ENCODE measurements at places on chromosomes 7 and 10. TPM values are rescaled to one million over a fixed set of nuclear protein-coding genes. Genes with fewer than 3 reads are reported as not detected.

DNA sequence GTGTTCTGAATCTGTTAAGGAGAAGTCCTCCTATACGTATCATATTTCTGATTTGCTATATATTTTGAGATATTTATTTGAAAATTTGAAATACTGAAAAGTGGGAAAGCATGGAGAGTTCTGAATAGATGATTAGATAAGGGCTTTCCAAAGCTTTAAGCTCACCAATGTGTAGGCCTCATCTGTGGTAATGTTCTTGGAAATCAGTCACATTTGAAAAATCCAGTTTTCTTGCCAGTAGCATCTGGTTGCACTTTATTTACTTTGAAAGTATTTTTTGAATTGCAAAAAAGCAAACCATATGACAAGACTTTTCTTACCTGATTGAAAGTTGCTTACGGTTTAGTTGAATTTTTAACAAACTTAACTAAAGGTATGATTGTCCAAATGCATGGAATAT, 21.7 kb downstream of the ADD3 start:
- DNase-seq, result no peak
- no peak overlapping the region for H3K4me3 ChIP-seq
- H3K27ac ChIP-seq, result no peak overlapping the region
- H3K4me1 ChIP-seq, result peaks cover 30% of the 10 kb centered on the region

DNA sequence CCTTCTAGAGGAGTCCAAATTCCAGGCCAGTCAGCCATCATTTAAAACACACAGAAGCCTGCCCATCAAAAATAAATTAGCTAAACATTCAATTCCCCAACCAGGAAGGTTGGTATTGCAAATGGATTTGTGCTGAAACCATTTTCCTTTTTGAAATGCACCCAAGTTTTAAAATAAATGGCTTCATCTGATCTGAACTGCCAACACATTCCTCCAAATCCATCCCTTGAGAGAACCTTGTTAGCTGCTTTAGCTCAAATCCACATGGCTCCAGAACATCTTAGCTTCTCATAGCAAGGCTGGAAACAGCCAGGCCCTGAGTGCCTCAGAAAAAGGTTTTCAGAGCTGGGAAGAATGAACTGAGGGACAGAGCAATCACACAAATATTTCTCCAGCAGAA, 306.3 kb downstream of the FZD1 start:
- no peak overlapping the region for H3K4me3 ChIP-seq
- DNase-seq, result no peak
- H3K36me3 ChIP-seq, result no peaks in the 10 kb centered on the region
- H3K4me1 ChIP-seq, result no peaks in the 10 kb centered on the region
- no peak overlapping the region for H3K27ac ChIP-seq

DNA sequence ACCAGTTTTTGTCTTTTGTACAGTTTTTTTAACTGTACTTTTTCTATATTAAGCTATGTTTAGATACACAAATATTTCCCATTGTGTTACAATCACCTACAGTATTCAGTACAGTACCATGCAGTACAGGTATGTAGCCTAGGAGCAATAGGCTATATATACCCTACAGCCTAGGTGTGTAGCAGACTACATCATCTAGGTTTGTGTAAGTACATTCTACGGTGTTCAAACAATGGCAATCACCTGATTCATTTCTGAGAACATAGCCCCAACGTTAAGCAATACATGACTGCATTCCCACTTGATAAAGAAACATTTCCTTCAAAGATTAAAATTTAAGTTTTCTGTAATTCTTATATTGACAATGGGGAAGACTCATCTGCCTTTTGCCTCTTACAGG, 89.4 kb downstream of the TRIL start:
- no peak for DNase-seq
- H3K36me3 ChIP-seq, result no peaks in the 10 kb centered on the region
- H3K4me1 ChIP-seq, result no peaks in the 10 kb centered on the region
- H3K27me3 ChIP-seq, result peaks cover 8% of the 10 kb centered on the region
- H3K27ac ChIP-seq, result no peak overlapping the region
- H3K4me3 ChIP-seq, result no peak overlapping the region

DNA sequence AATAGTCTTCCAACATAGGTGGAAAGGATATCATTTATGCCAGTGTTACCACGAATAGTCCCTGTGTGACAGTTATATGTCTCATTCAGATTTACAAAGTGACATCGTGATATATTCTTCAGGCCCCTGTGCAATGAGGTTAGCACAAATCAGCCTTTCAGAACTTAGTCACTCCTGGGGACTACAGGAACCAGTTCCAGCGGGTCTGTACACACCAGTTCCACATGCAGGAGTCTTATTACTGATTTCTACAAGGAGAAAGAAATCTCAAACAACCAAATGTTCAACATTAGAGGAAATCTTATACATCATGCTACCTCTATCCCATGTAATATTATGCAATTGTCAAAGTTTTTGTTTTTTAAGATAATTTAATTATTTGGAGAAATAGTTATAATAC, 4.4 kb upstream of the WDR91 start:
- H3K36me3 ChIP-seq, result peaks cover 2% of the 10 kb centered on the region
- H3K4me3 ChIP-seq, result no peak overlapping the region
- no peak for DNase-seq
- peaks cover 1% of the 10 kb centered on the region for H3K4me1 ChIP-seq
- no peak overlapping the region for H3K27ac ChIP-seq
- no peaks in the 10 kb centered on the region for H3K27me3 ChIP-seq

GRCh38 chr7:100152404-100152803, 3.7 kb downstream of the LAMTOR4 start:
- peaks cover 71% of the 10 kb centered on the region for H3K4me1 ChIP-seq
- peak overlapping the region; percentile 72 for H3K27ac ChIP-seq
- DNase-seq, result no peak
- no peaks in the 10 kb centered on the region for H3K27me3 ChIP-seq
- H3K4me3 ChIP-seq, result peak overlapping the region; percentile 5
- H3K36me3 ChIP-seq, result peaks cover 59% of the 10 kb centered on the region

GRCh38 chr10:131825960-131826650, 74.7 kb upstream of the PPP2R2D start:
- no peaks in the 10 kb centered on the region for H3K36me3 ChIP-seq
- H3K27ac ChIP-seq, result no peak overlapping the region
- no peak overlapping the region for H3K4me3 ChIP-seq
- no peaks in the 10 kb centered on the region for H3K27me3 ChIP-seq
- H3K4me1 ChIP-seq, result no peaks in the 10 kb centered on the region
- DNase-seq, result no peak

GRCh38 chr7:148581624-148582023, 8.9 kb upstream of the C7orf33 start:
- H3K27ac ChIP-seq, result no peak overlapping the region
- no peak overlapping the region for H3K4me3 ChIP-seq
- H3K27me3 ChIP-seq, result no peaks in the 10 kb centered on the region
- no peaks in the 10 kb centered on the region for H3K36me3 ChIP-seq

- H3K27ac ChIP-seq, result no peak overlapping the region
- no peaks in the 10 kb centered on the region for H3K4me1 ChIP-seq
- H3K27me3 ChIP-seq, result peaks cover 16% of the 10 kb centered on the region
- no peaks in the 10 kb centered on the region for H3K36me3 ChIP-seq
- no peak for DNase-seq
- H3K4me3 ChIP-seq, result no peak overlapping the region
Measured at GRCh38 chr7:112416127-112416526, 34.1 kb upstream of the IFRD1 start.

DNA sequence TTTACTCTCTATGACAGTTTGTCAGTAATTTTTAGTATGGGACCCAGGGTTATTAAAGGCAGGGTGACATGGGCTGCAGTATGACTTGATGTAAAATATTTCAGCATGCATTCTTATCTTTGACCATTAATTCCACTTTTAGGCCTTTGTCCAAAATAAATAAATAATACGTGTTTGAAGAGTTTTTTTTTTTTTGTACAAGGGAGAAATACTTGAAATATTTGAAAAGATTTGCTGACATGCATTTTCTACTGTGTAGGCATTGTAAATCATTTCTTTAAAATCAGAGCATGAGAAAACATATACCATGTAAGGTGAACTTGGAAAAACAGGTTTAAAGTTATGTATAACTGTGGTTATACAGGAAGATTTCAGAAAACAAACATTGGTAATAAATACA, 23.5 kb downstream of the NRG3 start:
- no peaks in the 10 kb centered on the region for H3K36me3 ChIP-seq
- no peak for DNase-seq
- H3K4me3 ChIP-seq, result no peak overlapping the region
- no peaks in the 10 kb centered on the region for H3K4me1 ChIP-seq

DNA sequence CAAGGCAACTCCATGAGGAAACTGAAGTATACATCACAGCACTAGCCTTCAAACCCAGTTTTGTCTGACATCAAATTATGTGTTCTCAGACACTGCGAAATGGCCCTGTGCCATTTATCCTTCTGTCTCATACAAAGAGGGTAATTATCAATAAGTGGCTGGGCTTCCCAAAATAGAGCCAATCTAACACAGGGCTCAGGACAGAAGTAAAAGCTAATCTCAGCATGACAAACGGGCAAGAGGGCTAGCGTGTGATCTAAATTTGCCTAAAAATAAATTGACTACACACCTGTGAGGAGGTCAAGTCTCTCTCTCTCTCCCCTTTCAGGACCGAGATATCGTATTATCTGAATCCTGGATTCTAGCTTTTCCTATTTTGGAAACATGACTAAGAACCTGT, 67.2 kb downstream of the DGKB start:
- H3K4me3 ChIP-seq, result no peak overlapping the region
- H3K27ac ChIP-seq, result no peak overlapping the region
- no peaks in the 10 kb centered on the region for H3K4me1 ChIP-seq
- no peaks in the 10 kb centered on the region for H3K27me3 ChIP-seq

- no peaks in the 10 kb centered on the region for H3K4me1 ChIP-seq
- H3K27ac ChIP-seq, result no peak overlapping the region
- no peak overlapping the region for H3K4me3 ChIP-seq
- no peak for DNase-seq
Measured at GRCh38 chr7:98981701-98982100, 103.4 kb downstream of the TRRAP start.

DNA sequence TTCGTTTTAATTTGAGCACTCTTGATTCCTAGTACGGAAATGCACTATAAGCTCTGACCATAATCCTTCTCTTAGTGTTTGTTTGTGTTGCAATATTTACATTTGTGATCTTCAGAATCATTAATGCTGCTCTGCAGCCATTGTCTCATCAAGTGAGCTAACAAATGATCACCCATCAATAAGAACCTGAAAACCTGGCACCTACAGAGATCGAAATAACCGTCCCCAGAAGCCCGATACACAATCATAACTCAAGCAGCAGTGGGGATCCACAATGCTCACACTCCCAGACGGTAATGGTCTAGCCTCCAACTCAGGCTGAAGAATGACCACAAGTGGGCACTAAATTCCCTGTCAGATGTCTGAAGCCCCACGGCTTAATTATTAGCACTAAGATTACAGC, 156.0 kb upstream of the NFE2L3 start:
- no peaks in the 10 kb centered on the region for H3K4me1 ChIP-seq
- H3K36me3 ChIP-seq, result no peaks in the 10 kb centered on the region
- no peak for DNase-seq
- peaks cover 22% of the 10 kb centered on the region for H3K27me3 ChIP-seq

GRCh38 chr7:158779061-158780000, 50.0 kb downstream of the ESYT2 start:
- DNase-seq, result no peak
- H3K27ac ChIP-seq, result no peak overlapping the region
- no peaks in the 10 kb centered on the region for H3K4me1 ChIP-seq
- peaks cover 27% of the 10 kb centered on the region for H3K36me3 ChIP-seq
- no peak overlapping the region for H3K4me3 ChIP-seq

DNA sequence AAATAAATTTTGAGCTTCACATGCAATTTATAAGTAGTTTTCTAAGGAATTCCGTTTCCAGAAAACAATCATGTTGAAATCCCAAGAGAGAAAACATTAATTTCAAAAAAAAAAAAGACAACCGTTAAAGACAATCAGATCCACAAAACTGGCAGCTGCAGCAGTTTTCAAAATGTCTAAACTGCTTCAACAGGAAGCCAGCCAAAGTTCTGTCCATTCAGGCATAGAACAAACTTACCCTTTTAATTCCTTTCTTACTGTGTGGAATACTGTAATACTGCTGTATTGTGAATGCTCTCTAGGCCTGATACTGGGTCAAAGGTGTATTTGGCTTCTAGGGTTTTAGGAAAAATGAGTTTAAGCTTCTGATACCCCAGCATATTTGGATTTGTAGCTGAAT, 31.6 kb downstream of the HOXA1 start:
- H3K4me3 ChIP-seq, result no peak overlapping the region
- DNase-seq, result no peak
- H3K27ac ChIP-seq, result no peak overlapping the region
- no peaks in the 10 kb centered on the region for H3K4me1 ChIP-seq
- peaks cover 9% of the 10 kb centered on the region for H3K27me3 ChIP-seq
- H3K36me3 ChIP-seq, result no peaks in the 10 kb centered on the region

DNA sequence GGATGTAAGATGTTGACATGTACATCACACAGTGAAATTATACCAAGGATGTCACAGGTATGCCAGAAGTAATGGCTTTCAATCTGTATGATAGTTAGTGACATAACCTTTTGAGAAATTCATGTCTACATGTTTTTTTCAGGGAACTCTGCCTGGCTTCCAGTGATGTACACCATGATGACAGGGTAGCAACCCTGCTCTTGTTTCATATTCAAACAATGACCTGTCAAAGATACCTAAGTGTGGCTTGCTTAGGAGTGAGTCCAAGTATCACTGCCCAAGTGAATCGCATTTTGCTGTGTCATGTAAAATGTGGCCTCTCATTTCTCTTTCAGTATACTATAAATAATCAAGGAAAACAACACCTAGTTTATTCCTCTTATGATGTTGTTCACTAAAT, 205.8 kb upstream of the DKK1 start:
- H3K27me3 ChIP-seq, result no peaks in the 10 kb centered on the region
- DNase-seq, result no peak

GRCh38 chr7:143849785-143850479, 52.0 kb downstream of the TCAF1 start:
- no peak overlapping the region for H3K4me3 ChIP-seq
- no peak overlapping the region for H3K27ac ChIP-seq
- H3K36me3 ChIP-seq, result peaks cover 3% of the 10 kb centered on the region
- H3K4me1 ChIP-seq, result no peaks in the 10 kb centered on the region
- DNase-seq, result no peak
- no peaks in the 10 kb centered on the region for H3K27me3 ChIP-seq

GRCh38 chr7:2632733-2633537, 1.1 kb downstream of the TTYH3 start:
- no peaks in the 10 kb centered on the region for H3K36me3 ChIP-seq
- H3K4me3 ChIP-seq, result peak overlapping the region; percentile 87
- H3K4me1 ChIP-seq, result peaks cover 42% of the 10 kb centered on the region
- peak overlapping the region; percentile 70 for H3K27ac ChIP-seq

- DNase-seq, result no peak
- H3K4me3 ChIP-seq, result peak overlapping the region; percentile 66
- H3K27me3 ChIP-seq, result peaks cover 5% of the 10 kb centered on the region
- peaks cover 34% of the 10 kb centered on the region for H3K4me1 ChIP-seq
Measured at GRCh38 chr7:29289156-29290021, 94.8 kb downstream of the CHN2 start.

GRCh38 chr10:98351831-98352402, 63.1 kb downstream of the PYROXD2 start:
- no peak for DNase-seq
- H3K27ac ChIP-seq, result no peak overlapping the region
- H3K36me3 ChIP-seq, result no peaks in the 10 kb centered on the region
- H3K27me3 ChIP-seq, result peaks cover 35% of the 10 kb centered on the region
- peaks cover 25% of the 10 kb centered on the region for H3K4me1 ChIP-seq

The FBXO24 gene
- total RNA-seq, result 1.9 TPM

The CPA2 gene
- not detected for total RNA-seq

The PNPLA8 gene
- 25.5 TPM for total RNA-seq

The GGCT gene
- total RNA-seq, result 22.7 TPM

The ZNF736 gene
- 71.6 TPM for total RNA-seq

The WNT16 gene
- 6.7 TPM for total RNA-seq

The EBLN1 gene
- total RNA-seq, result not detected

Measured in activated B cell treated with CpG ODN at 0.5 μM for 24 hours (primary cell).